SK-N-SH treated with all-trans-retinoic acid at 6 μM for 48 hours (cell line): ENCODE measurements at places on chromosomes 4 and X.

- ATAC-seq = peak; percentile 82
Observed at GRCh38 chr4:56908206-56909085, 746 bp downstream of the REST start.

DNA sequence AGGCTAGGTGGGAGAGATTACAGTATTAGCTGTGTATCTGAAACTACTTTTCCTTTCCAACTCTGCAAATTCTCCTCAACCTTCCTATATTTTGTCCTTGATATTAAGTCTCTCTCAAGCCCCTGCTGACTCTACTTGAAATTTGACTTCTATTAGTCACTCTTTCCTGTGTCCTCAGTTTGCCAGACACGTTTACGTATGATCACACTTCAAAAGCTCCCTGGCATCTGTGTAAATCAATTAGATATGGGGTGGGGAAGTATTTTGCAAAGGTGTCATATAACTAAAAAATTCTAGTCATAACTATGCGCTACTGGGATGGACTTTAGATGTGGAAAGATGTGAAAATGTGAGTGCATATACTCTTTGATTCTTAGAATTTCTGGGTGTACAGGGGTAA, 67.4 kb upstream of the ARHGAP24 start:
- ATAC-seq = no peak

DNA sequence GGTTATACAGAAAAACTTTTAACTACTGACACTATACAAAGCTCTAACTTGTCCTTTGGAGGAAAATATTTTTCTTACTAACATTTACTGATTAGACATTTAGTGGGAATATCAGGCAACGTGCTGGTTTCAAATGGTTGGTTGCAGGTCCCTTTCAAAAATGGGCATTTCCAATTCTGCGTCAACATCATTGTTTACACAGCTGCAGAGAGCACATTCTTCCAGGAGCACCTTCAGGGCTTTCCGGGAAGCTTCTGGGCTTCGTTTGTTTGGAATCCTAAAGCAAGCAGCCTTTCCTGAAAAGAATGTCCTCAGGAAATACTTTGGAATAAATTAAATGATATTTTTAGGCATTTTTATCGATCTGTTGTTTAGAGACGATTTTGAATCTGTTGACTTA, 289.7 kb downstream of the TRIML1 start:
- no peak for ATAC-seq

GRCh38 chrX:119189595-119189994, 46.5 kb upstream of the PGRMC1 start:
- no peak for ATAC-seq

GRCh38 chrX:64190136-64190740, 15.3 kb downstream of the AMER1 start:
- ATAC-seq = no peak

GRCh38 chr4:147110473-147111367, 165.1 kb upstream of the TTC29 start:
- peak; percentile 62; the same call in 2 of the 3 replicates for ATAC-seq

DNA sequence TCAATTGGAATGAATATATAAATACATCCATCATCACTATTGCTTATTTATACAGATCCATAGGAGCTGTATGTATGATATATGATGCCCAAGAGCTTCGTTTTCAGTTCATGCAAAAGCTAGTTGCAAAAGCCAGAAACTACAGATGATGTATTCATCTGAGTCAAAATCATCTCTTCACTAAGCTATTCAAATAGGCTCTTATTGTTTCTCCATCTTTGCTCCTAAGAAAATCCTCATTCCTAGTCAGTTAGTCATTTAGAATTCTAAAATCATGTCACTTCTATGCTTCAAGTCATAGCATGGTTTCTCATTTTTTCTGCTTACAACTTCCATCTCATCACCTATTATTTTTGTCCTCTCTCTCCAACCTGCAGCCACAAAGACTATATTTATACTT, 300.1 kb upstream of the TRAM1L1 start:
- ATAC-seq = no peak

DNA sequence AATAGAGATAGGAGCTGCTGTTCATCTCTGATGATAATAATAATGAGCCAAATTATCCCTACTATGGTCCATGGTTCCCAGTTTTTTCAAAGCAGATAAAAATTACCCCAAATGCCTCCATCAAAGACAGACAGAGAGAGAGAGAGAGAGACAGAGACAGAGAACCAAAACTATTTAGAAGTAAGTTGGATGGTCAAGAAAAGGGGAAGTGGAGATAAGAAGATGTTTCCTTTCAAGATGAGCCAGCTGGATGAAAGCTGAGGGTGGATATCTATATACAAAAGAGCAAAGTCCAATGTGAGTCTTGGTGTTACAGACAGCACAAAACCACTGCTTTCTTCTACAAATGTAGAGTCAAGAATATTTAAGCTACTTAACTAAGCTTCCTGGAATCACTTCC, 173.9 kb downstream of the GRIA3 start:
- no peak for ATAC-seq

GRCh38 chr4:42881253-42881652, 11.3 kb upstream of the GRXCR1 start:
- ATAC-seq = no peak

DNA sequence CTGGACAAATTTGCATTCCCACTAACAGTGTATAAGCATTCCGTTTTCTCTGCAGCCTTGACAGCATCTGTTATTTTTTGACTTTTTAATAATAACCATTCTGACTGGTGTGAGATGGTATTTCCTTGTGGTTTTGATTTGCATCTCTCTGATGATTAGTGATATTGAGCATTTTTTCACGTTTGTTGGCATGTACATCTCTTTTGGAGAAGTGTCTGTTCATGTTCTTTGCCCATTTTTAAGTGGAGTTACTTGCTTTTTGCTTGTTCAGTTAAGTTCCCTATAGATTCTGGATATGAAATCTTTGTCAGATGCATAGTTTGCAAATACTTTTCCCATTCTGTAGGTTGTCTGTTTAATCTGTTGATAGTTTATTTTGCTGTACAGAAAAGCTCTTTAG, 68.8 kb downstream of the ADAMTS3 start:
- ATAC-seq = no peak

DNA sequence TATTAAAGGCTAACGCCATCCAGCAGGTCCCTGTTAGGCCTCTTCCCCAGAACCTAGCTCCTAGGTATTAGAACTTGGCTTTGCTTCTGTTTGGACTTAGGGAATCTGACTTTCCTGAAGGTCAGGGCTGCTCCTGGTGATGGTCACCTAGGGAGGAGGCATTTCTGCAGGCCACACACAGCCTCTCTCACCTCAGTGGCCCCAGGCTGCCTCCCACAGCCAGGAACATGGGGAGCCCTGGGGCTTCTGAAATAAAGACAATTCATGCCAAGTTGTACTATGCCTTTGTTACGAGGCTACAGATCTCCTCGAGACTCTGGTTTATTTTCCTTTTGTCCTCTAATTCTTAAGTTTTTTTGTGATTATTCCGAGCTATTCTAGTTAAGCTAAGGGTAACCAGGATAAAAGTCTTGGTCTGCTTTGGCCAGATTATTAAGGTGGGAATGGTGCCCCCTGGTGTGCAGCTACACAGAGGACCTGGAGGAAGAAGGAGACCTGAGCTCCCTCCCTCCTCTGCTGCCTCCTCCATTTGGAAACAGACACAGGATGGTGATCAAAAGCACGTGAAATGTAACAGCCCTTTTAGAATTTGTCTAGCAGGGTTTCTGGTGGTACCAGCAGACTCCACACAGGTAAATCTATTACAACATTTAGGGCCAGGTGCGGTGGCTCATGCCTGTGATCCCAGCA, 131.0 kb downstream of the DCLK2 start:
- peak; percentile 88 for ATAC-seq

DNA sequence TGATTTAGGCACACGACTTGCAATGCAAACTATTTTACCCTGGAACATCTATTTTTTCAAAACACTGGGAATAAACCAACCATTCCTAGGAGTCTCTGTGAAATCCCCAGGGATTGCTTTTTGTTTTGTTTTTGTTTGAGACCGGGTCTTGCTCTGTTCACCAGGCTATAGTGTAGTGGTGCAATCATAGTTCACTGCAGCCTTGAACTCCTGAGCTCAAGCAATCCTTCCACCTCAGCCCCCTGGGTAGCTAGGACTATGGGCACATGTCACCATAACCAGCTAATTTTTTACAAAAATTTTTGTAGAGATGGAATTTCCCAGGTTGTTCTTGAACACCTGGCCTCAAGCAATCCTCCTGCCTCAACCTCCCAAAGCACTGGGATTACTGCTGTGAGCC, 37.8 kb downstream of the PPM1K start:
- ATAC-seq = no peak

- no peak for ATAC-seq
Observed at GRCh38 chr4:141435446-141436225, 200.7 kb upstream of the IL15 start.

DNA sequence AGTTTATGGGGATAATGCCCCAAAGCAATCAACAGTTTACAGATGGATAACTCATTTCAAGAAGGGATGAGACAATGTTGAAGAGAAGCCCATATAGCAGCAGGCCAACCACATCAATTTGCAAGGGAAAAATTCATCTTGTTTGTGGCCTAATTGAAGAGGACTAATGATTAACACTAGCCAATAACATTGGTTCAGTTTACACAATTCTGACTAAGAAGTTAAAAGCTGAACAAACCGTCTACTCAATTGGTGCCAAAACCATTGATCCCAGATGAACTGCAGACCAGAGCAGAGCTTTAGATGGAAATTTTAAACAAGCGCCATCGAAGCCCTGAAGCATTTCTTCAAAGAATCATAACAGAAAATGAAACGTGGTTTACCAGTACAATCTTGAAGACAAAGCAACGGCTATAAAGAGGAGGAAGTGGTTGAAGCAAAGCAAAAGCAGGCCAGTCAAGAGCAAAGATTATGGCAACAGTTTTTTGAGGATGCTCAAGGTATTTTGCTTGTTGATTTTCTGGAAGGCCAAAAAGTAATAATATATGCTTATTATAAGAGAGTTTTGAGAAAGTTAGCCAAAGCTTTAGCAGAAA, 20.5 kb upstream of the BLTP1 start:
- no peak for ATAC-seq

DNA sequence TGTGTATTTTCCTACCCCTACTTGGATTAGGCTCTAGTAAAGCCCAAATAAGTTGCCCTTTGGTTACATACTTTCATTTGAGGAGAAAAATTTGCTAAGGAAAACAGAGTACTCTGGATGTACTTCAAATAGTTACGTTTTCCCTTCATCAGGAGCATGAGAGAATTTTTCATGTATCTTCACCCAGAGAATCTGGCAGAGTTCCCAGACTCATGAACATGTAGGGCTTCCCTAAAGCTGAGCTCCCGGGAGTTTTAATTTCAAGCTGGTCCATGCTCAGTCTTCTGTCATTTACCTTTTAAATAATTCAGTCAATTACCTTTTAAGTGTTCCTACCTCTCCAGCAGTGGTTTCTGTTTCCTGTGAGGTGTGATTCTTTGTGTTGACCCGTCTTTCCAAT, 367.5 kb upstream of the GRID2 start:
- ATAC-seq = no peak

DNA sequence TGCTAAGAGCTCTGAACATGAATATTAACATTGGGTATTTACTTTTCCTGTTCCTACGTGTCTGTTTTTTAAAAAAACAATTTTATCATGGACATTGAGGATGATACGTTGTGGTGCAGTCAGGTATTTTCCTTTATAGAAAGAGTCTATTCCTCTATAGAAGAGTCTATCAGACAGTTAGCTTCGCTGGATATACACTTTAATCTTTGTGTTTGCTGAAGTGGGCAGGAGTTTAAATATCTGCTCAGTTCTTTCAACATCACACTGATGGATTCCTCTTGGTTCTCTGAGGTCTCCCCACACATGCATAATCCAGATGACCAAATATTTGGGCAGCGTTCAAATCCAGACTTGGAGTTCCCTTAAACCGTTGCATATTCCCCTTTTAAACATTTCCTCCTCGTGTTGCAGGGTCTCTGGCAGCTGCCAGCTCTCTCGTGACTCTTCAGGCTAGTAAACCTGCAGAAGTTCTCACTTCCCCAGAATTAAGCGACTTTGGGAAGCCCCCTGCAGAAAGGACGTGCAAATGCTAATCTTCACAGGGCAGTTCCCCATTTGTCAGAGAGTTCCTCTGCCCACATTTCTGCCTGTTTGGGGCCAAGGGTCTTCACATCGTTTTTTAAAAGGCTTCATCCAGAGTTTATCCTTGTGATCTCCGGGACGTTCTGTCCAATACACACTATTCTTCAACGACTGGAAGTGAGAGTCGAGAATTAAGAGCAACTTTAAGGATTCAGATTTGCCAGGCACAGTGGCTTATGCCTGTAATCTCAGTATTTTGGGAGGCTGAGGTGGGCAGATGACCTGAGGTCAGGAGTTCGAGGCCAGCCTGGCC, 20.5 kb upstream of the DHRSX start:
- ATAC-seq = no peak; the same call in 2 of the 3 replicates

- ATAC-seq = no peak
Observed at GRCh38 chr4:124144238-124144654, 568.3 kb downstream of the ANKRD50 start.

GRCh38 chrX:151984328-151984727, 9.9 kb upstream of the GABRE start:
- peak; percentile 16; the same call in 2 of the 3 replicates for ATAC-seq

- ATAC-seq = no peak
Observed at GRCh38 chr4:86141161-86141560, 218.7 kb downstream of the MAPK10 start.

GRCh38 chrX:45508454-45508853, 307.8 kb upstream of the DIPK2B start:
- no peak for ATAC-seq

DNA sequence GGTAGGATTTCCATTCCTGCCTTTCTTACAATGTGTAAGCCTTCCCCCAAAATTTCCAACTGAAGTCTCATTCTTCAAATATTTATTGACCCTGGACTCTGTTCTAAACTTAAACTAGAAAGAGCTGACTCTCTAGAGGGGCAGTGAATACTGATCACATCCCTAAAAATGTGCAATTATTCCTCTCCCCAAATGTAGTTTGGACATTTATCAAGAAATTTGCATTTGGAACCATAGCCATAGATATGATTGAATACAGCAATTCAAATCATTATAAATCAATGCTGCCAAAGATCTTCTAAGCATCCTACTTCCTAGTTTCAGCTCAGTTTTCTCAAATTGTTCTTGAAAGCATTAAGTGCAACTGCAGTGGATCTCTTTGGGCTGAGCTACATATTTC, 525.7 kb downstream of the RAB28 start:
- no peak for ATAC-seq

GRCh38 chr4:2388429-2389182, 29.8 kb downstream of the ZFYVE28 start:
- no peak; the same call in 2 of the 3 replicates for ATAC-seq

GRCh38 chrX:44244008-44244407, 99.5 kb downstream of the EFHC2 start:
- peak; percentile 74 for ATAC-seq

DNA sequence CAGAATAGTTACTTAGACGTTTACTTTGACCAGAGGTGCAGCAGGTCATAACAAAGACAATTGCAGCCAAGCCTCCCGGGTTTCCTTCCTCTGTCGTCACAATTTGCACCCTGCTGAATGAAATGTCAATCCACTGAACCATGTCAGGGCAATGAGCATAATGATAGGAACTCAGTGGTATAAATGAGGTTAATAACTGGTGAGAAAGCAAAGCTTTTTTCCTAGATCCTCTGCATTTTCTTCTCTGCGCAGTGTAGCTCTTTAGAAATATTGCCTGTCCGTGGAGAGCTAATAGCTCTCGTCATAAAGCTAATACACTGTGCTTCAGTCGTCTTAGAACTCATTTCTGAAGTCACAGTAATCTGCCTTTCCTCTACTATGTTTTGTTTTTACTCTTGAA, 1960.1 kb upstream of the ADGRL3 start:
- ATAC-seq = no peak

GRCh38 chr4:71833232-71833900, 49.5 kb upstream of the GC start:
- no peak for ATAC-seq

- ATAC-seq = no peak
Observed at GRCh38 chr4:38985410-38986100, 46.7 kb downstream of the TMEM156 start.

GRCh38 chr4:75101906-75102786, 169.2 kb downstream of the PARM1 start:
- ATAC-seq = no peak
